Mammary epithelial cell (primary cell): ENCODE measurements at places on chromosomes 6 and 20. TPM values are rescaled to one million over a fixed set of nuclear protein-coding genes. Genes with fewer than 3 reads are reported as not detected.

Gene SNX9
- total RNA-seq: 53.5 and 59.0 TPM in 2 replicates

Gene FAM210B
- total RNA-seq: 125 TPM

Gene BCAS1
- not detected in 2 replicates for total RNA-seq

Gene VWA7
- 1.5 and 1.7 TPM in 2 replicates for total RNA-seq

Gene MATN4
- total RNA-seq: not detected

Gene TTBK1
- total RNA-seq: under 0.01 TPM

Gene ELOVL4
- 9.7 TPM for total RNA-seq

Gene GPR6
- not detected in 2 replicates for total RNA-seq

Gene DEFB132
- not detected in 2 replicates for total RNA-seq

Gene CDH4
- 25.8 and 57.4 TPM in 2 replicates for total RNA-seq

Gene TM9SF4
- total RNA-seq: 53.3 TPM

Gene OPN5
- total RNA-seq: not detected in 2 replicates

Gene TCF15
- not detected in 2 replicates for total RNA-seq

Gene ZBTB46
- total RNA-seq: 1.5 TPM

Gene DLL1
- total RNA-seq: 45.8 TPM

Gene GPX5
- total RNA-seq: not detected

Gene C6orf118
- not detected for total RNA-seq

Gene SUMO4
- total RNA-seq: 1.5 and 1.8 TPM in 2 replicates

Gene TMEM74B
- total RNA-seq: 0.67 TPM

Gene NOL7
- 70.0 and 83.3 TPM in 2 replicates for total RNA-seq

Gene ANGPT4
- 0.07 TPM in 1 of 2 replicates, not detected in the other for total RNA-seq

Gene TRIM31
- not detected for total RNA-seq

Gene TRIM38
- total RNA-seq: 5.8 and 7.6 TPM in 2 replicates

Gene SLC17A3
- not detected in 2 replicates for total RNA-seq

Gene WFDC12
- not detected in 2 replicates for total RNA-seq

Gene SAMD3
- not detected for total RNA-seq

Gene LCA5
- 4.8 and 6.8 TPM in 2 replicates for total RNA-seq

Gene TTLL9
- total RNA-seq: 0.17 TPM

Gene CTCFL
- not detected for total RNA-seq
